ENCODE measurements at places on chromosomes 11 and 22.
A peak's percentile ranks its signal among the peaks of the same experiment; 100 is the strongest.

- no peak for DNase-seq
Measured at GRCh38 chr11:68655806-68656205, 28.5 kb upstream of the GAL start.

- DNase-seq: no peak
Measured at GRCh38 chr11:62805961-62806441, 761 bp upstream of the NXF1 start.

- DNase-seq: no peak
Measured at GRCh38 chr11:44034639-44035038, 13.1 kb upstream of the ACCSL start.

DNA sequence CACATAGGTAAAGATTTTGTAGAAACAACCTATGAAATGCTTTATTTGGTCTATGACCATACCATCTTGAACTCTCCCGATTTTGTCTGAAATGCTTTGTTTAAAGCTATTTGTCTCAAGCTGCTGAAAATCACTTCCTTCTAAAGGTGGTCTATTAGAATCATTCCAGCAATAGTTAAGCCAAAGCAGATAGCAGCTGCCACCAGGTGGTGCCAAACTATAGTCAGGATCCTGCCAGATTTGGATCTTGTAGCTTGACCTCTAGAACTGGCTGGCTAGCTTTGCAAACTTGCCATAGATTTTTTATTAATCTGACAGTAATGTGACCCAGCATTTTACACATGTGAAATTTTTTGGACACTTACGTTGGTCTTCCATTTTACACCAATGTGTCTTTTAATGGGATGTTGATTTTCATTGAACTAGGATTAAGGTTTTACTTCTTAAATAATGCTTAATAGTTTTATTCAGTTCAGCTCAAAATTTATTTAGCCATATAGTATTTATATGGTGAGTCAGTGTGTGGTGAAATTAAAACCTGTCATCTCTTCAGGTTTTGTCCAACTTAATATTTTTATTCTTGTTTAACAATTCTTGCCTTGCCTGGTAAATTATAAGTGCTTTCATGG, 19.7 kb downstream of the CTR9 start:
- no peak for DNase-seq

DNA sequence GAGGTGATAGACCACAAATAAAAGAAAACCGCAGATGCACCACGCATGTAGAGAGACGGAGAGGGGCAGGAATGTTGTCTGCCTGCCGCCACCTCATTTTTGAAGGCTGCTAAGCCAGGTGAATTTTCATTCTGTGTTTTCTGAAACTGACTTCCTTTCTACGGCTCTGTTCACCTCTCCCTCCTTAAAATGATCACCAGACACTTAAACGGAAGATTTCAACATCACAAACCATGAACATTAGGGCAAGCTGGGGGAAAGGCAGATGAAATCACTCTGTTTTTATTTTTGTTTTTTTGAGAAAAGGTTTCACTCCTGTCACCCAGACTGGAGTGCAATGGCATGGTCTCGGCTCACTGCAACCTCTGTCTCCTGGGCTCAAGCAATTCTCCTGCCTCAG, 232.4 kb downstream of the MIAT start:
- DNase-seq: no peak

DNA sequence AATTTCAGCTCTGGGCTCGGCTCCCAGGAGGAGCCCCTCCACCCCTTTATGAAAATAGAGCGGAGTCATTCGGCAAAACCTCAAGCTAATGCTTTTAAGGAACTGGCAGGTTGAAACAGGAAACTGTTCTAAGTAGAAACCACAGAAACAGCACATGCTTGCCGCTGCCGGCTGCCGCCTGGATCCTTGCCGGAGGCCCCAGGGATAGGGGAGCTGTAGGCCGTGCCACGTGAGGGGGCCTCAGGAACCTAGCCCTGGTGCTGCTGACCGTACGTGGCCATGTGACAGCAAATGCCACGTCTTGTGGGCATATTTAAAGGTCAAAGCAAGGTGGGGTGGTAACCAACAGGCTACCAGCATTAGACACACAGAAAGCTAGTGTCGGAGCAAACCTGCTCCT, 77.9 kb upstream of the TIMP3 start:
- no peak for DNase-seq

GRCh38 chr11:81772166-81772565, 961.5 kb downstream of the FAM181B start:
- peak; percentile 18 for DNase-seq

GRCh38 chr11:303363-303762, 4.0 kb upstream of the IFITM5 start:
- DNase-seq: no peak

GRCh38 chr22:30220338-30221012, 26.1 kb downstream of the LIF start:
- no peak for DNase-seq

GRCh38 chr22:20130731-20131596, 640 bp upstream of the ZDHHC8 start:
- peak; percentile 64 for DNase-seq

All from right lung (tissue), 10 donors.